ENCODE measurements at places on chromosomes 4 and X.

- no peak for DNase-seq
Observed at GRCh38 chr4:94038195-94038594, 169.5 kb upstream of the SMARCAD1 start.

DNA sequence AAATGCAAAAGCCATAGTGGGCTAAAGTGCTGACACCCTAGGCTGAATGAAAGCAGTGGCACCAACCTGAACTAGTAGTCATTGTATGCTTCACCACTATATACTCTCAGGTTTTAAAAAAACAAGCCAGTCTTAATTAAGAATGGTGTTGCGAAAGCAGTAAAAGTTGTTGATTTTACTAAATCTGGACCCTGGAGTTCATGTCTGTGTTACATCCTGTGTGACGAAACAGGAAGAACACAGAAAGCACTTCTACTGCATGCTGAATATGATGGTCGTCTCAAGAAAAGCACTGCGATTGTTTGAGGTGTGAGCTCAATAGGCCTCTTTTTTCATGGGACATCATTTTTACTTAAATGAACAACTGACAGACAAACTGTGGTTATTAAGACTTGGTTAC is 24.2 kb upstream of the GDPD2 start:
- no peak for DNase-seq

GRCh38 chr4:184951668-184952160 is 66.6 kb upstream of the HELT start:
- no peak for DNase-seq

GRCh38 chr4:1981251-1982058 is 27.3 kb downstream of the NELFA start:
- peak; percentile 37 for DNase-seq

GRCh38 chr4:4248885-4249203 is 821 bp upstream of the TMEM128 start:
- no peak for DNase-seq
